ENCODE measurements at places on chromosomes 4 and X. TPM values are rescaled to one million over a fixed set of nuclear protein-coding genes. Genes with fewer than 3 reads are reported as not detected.

C4orf33 gene
- 21.6 TPM for total RNA-seq

- no peak for DNase-seq
- peak overlapping the region; percentile 95 for H3K27ac ChIP-seq
- no peaks in the 10 kb centered on the region for H3K27me3 ChIP-seq
- H3K4me3 ChIP-seq: peak overlapping the region; percentile 93
- peaks cover 13% of the 10 kb centered on the region for H3K4me1 ChIP-seq
- H3K36me3 ChIP-seq: no peaks in the 10 kb centered on the region
Observed at GRCh38 chr4:183503497-183504063, 1.3 kb upstream of the ING2 start.

TMEM271 gene
- total RNA-seq: not detected

GRCh38 chr4:179751669-179752068, 2309.4 kb upstream of the AGA start:
- no peak for DNase-seq
- H3K36me3 ChIP-seq: no peaks in the 10 kb centered on the region
- no peaks in the 10 kb centered on the region for H3K27me3 ChIP-seq
- no peak overlapping the region for H3K4me3 ChIP-seq
- no peaks in the 10 kb centered on the region for H3K4me1 ChIP-seq

TMEM150C gene
- total RNA-seq: 4.0 TPM

DNA sequence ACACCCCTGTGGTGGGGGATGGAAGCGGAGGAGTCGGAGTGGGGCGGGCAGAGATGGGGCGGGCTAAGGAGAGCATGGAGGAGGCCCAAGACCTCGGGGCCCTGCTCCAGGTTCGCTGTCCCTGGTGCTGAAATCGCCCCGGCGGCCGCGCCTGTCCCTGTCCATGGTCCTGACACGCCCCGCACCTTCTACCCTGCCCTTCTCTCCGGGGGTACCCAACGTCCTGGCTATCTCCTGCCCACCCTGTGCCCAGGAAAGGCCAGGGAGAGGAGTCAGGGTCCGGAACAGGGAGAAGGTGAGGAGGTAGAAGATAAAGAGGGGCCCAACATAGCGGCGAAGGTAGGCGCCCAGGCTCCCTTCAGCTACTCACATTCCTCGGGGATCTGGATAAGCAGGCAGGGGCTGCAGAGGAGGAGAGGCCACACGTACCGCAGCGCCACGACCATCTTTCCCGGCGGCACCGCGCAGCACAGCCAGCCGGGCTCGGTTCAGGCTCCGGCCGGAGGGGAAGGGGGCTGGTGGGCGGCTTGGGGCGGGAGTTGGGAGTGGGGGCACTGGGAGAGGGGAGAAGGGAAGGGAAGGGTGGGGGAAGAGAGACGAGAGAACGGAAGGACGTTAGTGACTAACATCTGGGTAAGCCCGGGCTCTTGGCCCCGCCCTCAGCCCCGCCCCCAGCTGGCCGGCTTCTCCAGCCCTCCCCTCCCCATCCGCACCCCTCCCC, 10.4 kb downstream of the L1CAM start:
- no peaks in the 10 kb centered on the region for H3K36me3 ChIP-seq
- H3K4me1 ChIP-seq: no peaks in the 10 kb centered on the region
- H3K27me3 ChIP-seq: no peaks in the 10 kb centered on the region
- peak; percentile 64 for DNase-seq

DNA sequence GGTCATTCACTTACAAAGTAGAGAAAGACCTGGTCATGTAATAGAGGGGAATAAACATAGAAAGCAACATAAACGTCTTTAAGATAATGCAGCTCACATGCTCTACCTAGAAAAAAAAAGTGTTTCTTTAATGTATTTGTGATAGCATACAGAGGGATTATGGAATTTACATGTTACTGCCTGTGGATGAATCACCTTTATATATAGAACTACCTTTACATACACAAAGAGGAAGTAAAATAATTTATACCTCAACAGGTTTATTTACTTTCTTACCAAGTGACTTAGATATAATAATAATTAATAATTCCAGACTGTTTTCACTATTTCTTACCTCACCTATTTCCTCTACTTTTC, 81.5 kb downstream of the PPP3CA start:
- no peaks in the 10 kb centered on the region for H3K4me1 ChIP-seq
- no peak overlapping the region for H3K4me3 ChIP-seq
- no peaks in the 10 kb centered on the region for H3K27me3 ChIP-seq
- no peaks in the 10 kb centered on the region for H3K36me3 ChIP-seq
- H3K27ac ChIP-seq: peak overlapping the region; percentile 3
- DNase-seq: no peak

DDIT4L gene
- total RNA-seq: 4.4 TPM

GRCh38 chrX:108000751-108001150, 18.6 kb upstream of the TEX13B start:
- DNase-seq: no peak
- no peaks in the 10 kb centered on the region for H3K4me1 ChIP-seq
- no peaks in the 10 kb centered on the region for H3K36me3 ChIP-seq
- H3K27me3 ChIP-seq: no peaks in the 10 kb centered on the region

DNA sequence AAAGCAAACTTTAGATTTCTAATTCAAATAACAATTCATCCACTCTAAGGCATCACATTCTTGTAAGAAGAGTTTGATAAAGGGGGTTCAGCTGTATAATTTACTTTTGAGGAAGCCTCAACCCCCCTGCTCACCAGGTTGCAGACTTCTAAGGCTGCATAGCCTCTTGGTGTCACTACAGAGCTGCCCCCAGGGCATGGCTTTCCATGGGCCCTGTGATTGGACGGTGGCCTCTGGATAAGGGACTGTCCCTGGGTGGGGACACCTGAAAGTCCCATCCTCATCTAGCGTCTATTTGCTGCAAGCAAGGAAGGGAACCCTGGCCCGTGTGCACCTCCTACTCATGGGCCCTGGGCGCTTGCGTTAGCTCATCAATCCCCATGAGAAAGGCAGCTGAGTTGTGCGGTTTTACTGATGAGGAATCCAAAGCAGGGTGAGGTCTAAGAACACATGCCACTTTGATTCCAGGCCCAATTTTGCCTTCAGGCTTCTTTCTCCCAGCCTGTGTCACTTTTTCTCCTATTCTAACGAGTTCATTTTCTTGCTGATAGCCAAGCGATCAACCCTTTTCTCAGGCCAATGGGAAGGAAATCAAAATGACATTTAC, 51.8 kb downstream of the SCML1 start:
- no peaks in the 10 kb centered on the region for H3K36me3 ChIP-seq
- H3K27ac ChIP-seq: no peak overlapping the region
- H3K27me3 ChIP-seq: no peaks in the 10 kb centered on the region
- no peak overlapping the region for H3K4me3 ChIP-seq

GRCh38 chr4:39942507-39942906, 35.2 kb downstream of the PDS5A start:
- peaks cover 5% of the 10 kb centered on the region for H3K4me1 ChIP-seq
- H3K27ac ChIP-seq: no peak overlapping the region

DNA sequence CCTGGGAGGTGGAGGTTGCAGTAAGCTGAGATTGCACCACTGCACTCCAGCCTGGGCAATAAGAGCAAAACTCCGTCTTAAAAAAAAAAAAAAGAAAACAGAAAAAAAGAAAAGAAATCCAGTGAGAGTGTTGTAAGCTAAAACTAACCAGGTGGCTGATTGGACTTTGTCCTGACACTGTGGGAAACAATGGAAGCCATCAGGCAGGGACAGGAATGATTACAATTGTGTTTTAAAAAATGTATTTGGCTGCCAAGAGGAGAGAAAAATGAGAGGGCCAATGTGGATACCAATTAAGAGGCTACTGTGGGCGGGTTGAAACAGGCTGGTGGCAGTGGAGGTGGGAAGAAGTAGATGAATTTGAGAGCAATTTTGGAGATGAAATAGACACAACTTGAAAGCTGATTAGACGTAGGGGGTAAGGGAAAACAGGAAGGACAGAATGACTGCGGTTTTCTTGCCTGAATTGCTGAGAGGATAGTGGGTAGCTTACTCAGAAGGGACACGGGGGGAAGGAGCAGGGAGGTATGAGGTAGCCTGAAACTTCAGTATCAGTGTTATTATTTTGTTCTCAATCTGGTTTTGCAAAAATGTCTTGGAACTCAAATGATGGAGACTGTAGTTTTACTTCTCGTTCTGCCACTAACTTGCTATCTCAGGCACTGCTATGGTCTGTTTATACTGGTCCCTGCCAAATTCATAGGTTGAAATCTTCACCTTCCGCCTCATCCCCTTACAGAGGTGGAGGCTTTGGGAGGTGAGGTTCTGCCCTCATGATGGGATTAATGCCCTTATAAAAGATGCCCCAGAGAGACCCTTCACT, 45.6 kb upstream of the CHRNA9 start:
- DNase-seq: no peak
- no peak overlapping the region for H3K27ac ChIP-seq
- no peaks in the 10 kb centered on the region for H3K27me3 ChIP-seq
- no peaks in the 10 kb centered on the region for H3K4me1 ChIP-seq
- no peak overlapping the region for H3K4me3 ChIP-seq
- no peaks in the 10 kb centered on the region for H3K36me3 ChIP-seq

AFF2 gene
- total RNA-seq: 6.5 TPM

GRCh38 chr4:31068257-31069075, 348.3 kb downstream of the PCDH7 start:
- DNase-seq: no peak
- H3K36me3 ChIP-seq: no peaks in the 10 kb centered on the region
- no peaks in the 10 kb centered on the region for H3K27me3 ChIP-seq
- H3K27ac ChIP-seq: no peak overlapping the region
- no peak overlapping the region for H3K4me3 ChIP-seq
- H3K4me1 ChIP-seq: peaks cover 11% of the 10 kb centered on the region

- H3K36me3 ChIP-seq: no peaks in the 10 kb centered on the region
- peaks cover 6% of the 10 kb centered on the region for H3K4me1 ChIP-seq
- H3K27ac ChIP-seq: peak overlapping the region; percentile 14
- H3K4me3 ChIP-seq: no peak overlapping the region
- no peaks in the 10 kb centered on the region for H3K27me3 ChIP-seq
Observed at GRCh38 chr4:170672381-170672965, 582.7 kb upstream of the AADAT start.

COX7B2 gene
- not detected for total RNA-seq

GRCh38 chrX:143027275-143027674, 1.5 kb downstream of the SPANXN4 start:
- H3K4me3 ChIP-seq: no peak overlapping the region
- H3K27me3 ChIP-seq: no peaks in the 10 kb centered on the region
- no peak for DNase-seq
- no peaks in the 10 kb centered on the region for H3K36me3 ChIP-seq
- no peak overlapping the region for H3K27ac ChIP-seq
- no peaks in the 10 kb centered on the region for H3K4me1 ChIP-seq

- no peak overlapping the region for H3K4me3 ChIP-seq
- H3K27ac ChIP-seq: no peak overlapping the region
- H3K27me3 ChIP-seq: no peaks in the 10 kb centered on the region
Observed at GRCh38 chrX:1610736-1611135, 4.1 kb upstream of the ASMT start.

GRCh38 chr4:122614621-122615020, 6.2 kb downstream of the IL21 start:
- no peaks in the 10 kb centered on the region for H3K4me1 ChIP-seq
- no peak overlapping the region for H3K27ac ChIP-seq
- no peak overlapping the region for H3K4me3 ChIP-seq
- no peaks in the 10 kb centered on the region for H3K36me3 ChIP-seq

LEF1 gene
- total RNA-seq: 8.6 TPM

GRCh38 chrX:131544218-131544617, 344 bp downstream of the OR13H1 start:
- no peak overlapping the region for H3K27ac ChIP-seq
- H3K4me3 ChIP-seq: no peak overlapping the region
- DNase-seq: no peak
- H3K4me1 ChIP-seq: no peaks in the 10 kb centered on the region

DNA sequence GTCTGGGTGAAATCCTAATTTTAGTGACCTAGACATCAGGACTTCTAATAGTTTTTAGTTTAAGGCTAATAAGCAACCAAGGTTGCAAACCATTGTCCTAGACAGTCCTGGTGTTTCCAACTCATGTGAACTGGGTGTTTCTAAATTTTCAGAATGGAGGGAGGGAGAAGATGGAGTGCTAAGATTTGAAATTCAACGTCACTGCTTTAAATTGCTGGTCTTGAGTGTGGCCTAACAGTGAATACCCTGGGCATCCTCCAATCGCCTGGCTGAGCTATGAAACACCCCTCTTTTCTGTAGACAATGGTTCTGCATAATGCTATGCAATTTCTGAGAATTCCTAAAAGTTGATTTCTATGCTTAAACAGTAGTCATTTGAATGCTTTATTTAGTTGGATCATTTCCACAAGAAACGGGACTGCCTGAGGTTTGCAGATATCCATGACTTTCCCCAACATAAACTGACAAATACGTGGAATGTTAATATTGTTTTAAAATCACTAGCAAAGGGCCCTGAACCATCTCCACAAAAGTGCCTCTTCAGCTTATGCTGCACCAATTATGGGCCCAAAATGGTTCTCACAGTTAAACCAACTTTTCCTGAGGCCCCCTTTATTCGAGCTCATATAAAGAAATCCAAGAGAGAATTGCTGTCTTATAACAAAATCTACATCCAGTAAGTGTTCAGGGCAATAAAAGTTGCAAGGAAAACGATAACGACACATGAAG, 1.1 kb downstream of the FBXL5 start:
- peak overlapping the region; percentile 96 for H3K4me3 ChIP-seq
- DNase-seq: peak; percentile 21
- H3K36me3 ChIP-seq: no peaks in the 10 kb centered on the region
- H3K4me1 ChIP-seq: peaks cover 36% of the 10 kb centered on the region
- H3K27ac ChIP-seq: peak overlapping the region; percentile 100
- H3K27me3 ChIP-seq: no peaks in the 10 kb centered on the region

HEPH gene
- 161 TPM for total RNA-seq

NEXMIF gene
- total RNA-seq: 0.80 TPM

- no peaks in the 10 kb centered on the region for H3K27me3 ChIP-seq
- no peak for DNase-seq
- H3K36me3 ChIP-seq: no peaks in the 10 kb centered on the region
- no peak overlapping the region for H3K27ac ChIP-seq
- H3K4me3 ChIP-seq: no peak overlapping the region
Observed at GRCh38 chrX:122133478-122133877, 1050.6 kb upstream of the GRIA3 start.

SHOX gene
- 0.08 TPM for total RNA-seq

CXCL1 gene
- 8.3 TPM for total RNA-seq

GRCh38 chr4:85595796-85596559, 121.0 kb downstream of the ARHGAP24 start:
- no peaks in the 10 kb centered on the region for H3K27me3 ChIP-seq
- H3K27ac ChIP-seq: peak overlapping the region; percentile 28
- H3K4me3 ChIP-seq: no peak overlapping the region
- H3K36me3 ChIP-seq: no peaks in the 10 kb centered on the region
- no peaks in the 10 kb centered on the region for H3K4me1 ChIP-seq

DNA sequence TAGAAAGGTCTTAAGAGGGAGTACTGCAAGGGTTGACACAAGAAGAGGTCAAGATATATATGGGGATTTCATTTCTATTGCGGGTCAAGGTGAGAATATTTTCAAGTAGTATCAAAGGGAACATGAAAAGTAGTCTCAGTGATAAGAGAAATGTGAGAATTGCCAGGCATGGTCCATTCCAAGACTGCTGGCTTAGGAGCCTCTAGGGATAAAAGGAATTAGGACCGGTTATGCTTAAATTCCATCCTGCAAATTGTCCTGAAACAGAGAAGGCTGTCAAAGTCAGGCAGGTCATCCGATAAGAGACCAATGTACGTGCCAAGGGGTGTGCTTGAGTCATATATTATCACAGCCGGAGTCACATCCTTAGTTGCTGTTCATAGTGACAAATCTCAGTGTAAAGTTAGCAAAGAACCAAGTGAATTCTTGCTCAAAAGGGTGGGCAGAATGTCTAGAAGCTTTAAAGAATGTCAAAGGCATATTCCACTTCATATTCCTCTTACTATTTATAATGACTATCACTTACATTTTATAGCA, 133.6 kb downstream of the CBLL2 start:
- H3K4me1 ChIP-seq: no peaks in the 10 kb centered on the region
- H3K4me3 ChIP-seq: no peak overlapping the region
- no peak for DNase-seq
- H3K27me3 ChIP-seq: no peaks in the 10 kb centered on the region
